Fibroblast of lung (primary cell): ENCODE measurements at places on chromosomes 2 and 18. TPM values are rescaled to one million over a fixed set of nuclear protein-coding genes. Genes with fewer than 3 reads are reported as not detected.

The SH2D6 gene
- total RNA-seq: 0.77 and 2.1 TPM in 2 replicates

The LRRTM1 gene
- not detected in 2 replicates for total RNA-seq

The ITPRIPL1 gene
- total RNA-seq: 4.1 and 4.6 TPM in 2 replicates

The SRD5A2 gene
- total RNA-seq: not detected in 2 replicates

The C2orf78 gene
- total RNA-seq: not detected in 2 replicates

The CNDP1 gene
- total RNA-seq: not detected in 2 replicates

The SLC9A4 gene
- not detected in 2 replicates for total RNA-seq

The IL36A gene
- not detected in 2 replicates for total RNA-seq

The IL36RN gene
- not detected in 2 replicates for total RNA-seq

The TUBA3E gene
- total RNA-seq: not detected in 2 replicates

The KIF5C gene
- total RNA-seq: 0.17 and 0.51 TPM in 2 replicates

The MATN3 gene
- 0.51 and 2.3 TPM in 2 replicates for total RNA-seq

The PARD6G gene
- 2.1 and 3.1 TPM in 2 replicates for total RNA-seq

The KCNK3 gene
- total RNA-seq: under 0.01 and 0.26 TPM in 2 replicates

The IGFBP5 gene
- 783 and 1,100 TPM in 2 replicates for total RNA-seq

The GKN2 gene
- total RNA-seq: not detected in 2 replicates

The CD28 gene
- total RNA-seq: not detected in 2 replicates

The REEP1 gene
- total RNA-seq: not detected in 2 replicates

The TUBA4B gene
- not detected in 2 replicates for total RNA-seq
